Colonic mucosa (tissue), 4 donors: ENCODE measurements at places on chromosomes 5 and 9. TPM values are rescaled to one million over a fixed set of nuclear protein-coding genes. Genes with fewer than 3 reads are reported as not detected.

Gene CCIN
- 0.32 TPM for total RNA-seq

Gene WDR31
- total RNA-seq = 3.5 TPM

Gene ELOVL7
- total RNA-seq = 31.5 TPM

Gene ADCY2
- total RNA-seq = 1.9 TPM

Gene FAM153A
- total RNA-seq = 4.4 TPM

Gene CCNI2
- total RNA-seq = 7.1 TPM

Gene OCLN
- total RNA-seq = 176 TPM

Gene NMUR2
- not detected for total RNA-seq

Gene CYSRT1
- total RNA-seq = 0.64 TPM

Gene EPB41L4B
- total RNA-seq = 87.3 TPM

Gene GFI1B
- total RNA-seq = 1.1 TPM

Gene MLANA
- not detected for total RNA-seq

Gene EPB41L4A
- total RNA-seq = 10.1 TPM

Gene C9orf85
- 12.5 TPM for total RNA-seq

Gene SHC3
- total RNA-seq = 0.32 TPM

Gene NDST1
- total RNA-seq = 37.4 TPM

Gene GPRIN1
- 3.1 TPM for total RNA-seq

Gene DMGDH
- 0.30 TPM for total RNA-seq

Gene MACROH2A1
- total RNA-seq = 323 TPM

Gene TAS2R1
- not detected for total RNA-seq

Gene SH3TC2
- total RNA-seq = 2.5 TPM

Gene CD14
- 48.3 TPM for total RNA-seq

Gene LRRC19
- total RNA-seq = 130 TPM

Gene CDH18
- total RNA-seq = not detected

Gene FAM81B
- not detected for total RNA-seq

Gene PCDHGA8
- total RNA-seq = 0.48 TPM

Gene DIPK1B
- total RNA-seq = 2.8 TPM

Gene FAM151B
- total RNA-seq = 1.4 TPM

Gene SAXO1
- total RNA-seq = not detected

Gene GABRB2
- total RNA-seq = 4.2 TPM

Gene BTNL3
- 71.1 TPM for total RNA-seq

Gene NRG2
- 0.10 TPM for total RNA-seq

Gene TXNDC8
- not detected for total RNA-seq

Gene PALM2AKAP2
- total RNA-seq = 0.69 TPM

Gene FAM53C
- total RNA-seq = 14.8 TPM

Gene GPR151
- not detected for total RNA-seq

Gene TMEM171
- total RNA-seq = 121 TPM

Gene TNFSF15
- 2.9 TPM for total RNA-seq

Gene AIF1L
- 3.6 TPM for total RNA-seq

Gene KCNV2
- total RNA-seq = not detected

Gene BTNL9
- total RNA-seq = 2.8 TPM

Gene IFNK
- not detected for total RNA-seq

Gene CFAP77
- not detected for total RNA-seq
